ENCODE measurements at places on chromosomes 3 and 15. TPM values are rescaled to one million over a fixed set of nuclear protein-coding genes. Genes with fewer than 3 reads are reported as not detected.

QARS1 gene
- 226 TPM for total RNA-seq

IQCF5 gene
- total RNA-seq, result not detected

- peaks cover 25% of the 10 kb centered on the region for H3K27me3 ChIP-seq
- H3K4me3 ChIP-seq, result no peak overlapping the region
- DNase-seq, result peak; percentile 17
- no peak overlapping the region for H3K27ac ChIP-seq
Observed at GRCh38 chr15:98292442-98293240, 332.1 kb downstream of the ARRDC4 start.

DNA sequence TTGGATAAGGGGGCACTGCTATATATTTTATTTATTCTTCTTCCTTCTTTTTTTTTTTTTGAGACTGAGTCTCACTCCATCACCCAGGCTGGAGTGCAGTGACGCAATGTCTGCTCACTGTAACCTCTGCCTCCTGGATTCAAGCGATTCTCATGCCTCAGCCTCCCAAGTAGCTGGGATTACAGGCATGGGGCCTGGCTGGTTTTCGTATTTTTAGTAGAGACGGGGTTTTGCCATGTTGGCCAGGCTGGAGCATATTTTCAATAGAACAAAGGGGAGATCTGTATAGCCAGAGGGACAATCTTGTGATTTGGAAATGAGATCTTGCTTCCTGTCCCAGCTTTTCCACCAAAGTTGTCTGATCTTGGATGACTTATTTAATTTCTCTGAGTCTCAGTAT lies 133.1 kb upstream of the ABHD17C start:
- H3K36me3 ChIP-seq, result no peaks in the 10 kb centered on the region
- no peak for DNase-seq
- no peak overlapping the region for H3K27ac ChIP-seq
- H3K4me3 ChIP-seq, result no peak overlapping the region
- H3K4me1 ChIP-seq, result no peaks in the 10 kb centered on the region
- peaks cover 11% of the 10 kb centered on the region for H3K27me3 ChIP-seq

DNA sequence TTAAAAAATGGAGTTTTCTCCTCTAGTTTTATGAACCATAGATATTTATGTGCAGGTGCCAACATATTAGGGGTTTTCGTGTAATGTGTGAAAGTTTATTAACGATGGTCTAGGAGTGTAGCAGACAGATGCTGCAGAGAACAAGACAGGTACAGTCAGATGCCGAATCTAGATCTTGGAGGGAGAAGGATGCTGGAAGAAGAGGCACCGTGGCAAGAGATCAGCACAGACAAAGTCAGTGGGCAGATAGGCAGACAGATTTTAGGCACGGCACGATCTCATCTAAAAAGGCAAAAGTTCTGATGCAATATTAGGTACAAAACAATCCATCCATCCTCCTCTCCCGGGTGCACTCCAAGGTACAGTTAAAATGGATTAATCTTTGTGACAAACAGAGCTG lies 161.6 kb downstream of the TIGIT start:
- H3K27ac ChIP-seq, result no peak overlapping the region
- H3K27me3 ChIP-seq, result peaks cover 12% of the 10 kb centered on the region
- no peaks in the 10 kb centered on the region for H3K4me1 ChIP-seq
- no peaks in the 10 kb centered on the region for H3K36me3 ChIP-seq
- DNase-seq, result no peak
